NCI-H187 treated with DMSO at 0.1 percent for 48 hours (cell line): ENCODE measurements at places on chromosomes 1 and 21.

DNA sequence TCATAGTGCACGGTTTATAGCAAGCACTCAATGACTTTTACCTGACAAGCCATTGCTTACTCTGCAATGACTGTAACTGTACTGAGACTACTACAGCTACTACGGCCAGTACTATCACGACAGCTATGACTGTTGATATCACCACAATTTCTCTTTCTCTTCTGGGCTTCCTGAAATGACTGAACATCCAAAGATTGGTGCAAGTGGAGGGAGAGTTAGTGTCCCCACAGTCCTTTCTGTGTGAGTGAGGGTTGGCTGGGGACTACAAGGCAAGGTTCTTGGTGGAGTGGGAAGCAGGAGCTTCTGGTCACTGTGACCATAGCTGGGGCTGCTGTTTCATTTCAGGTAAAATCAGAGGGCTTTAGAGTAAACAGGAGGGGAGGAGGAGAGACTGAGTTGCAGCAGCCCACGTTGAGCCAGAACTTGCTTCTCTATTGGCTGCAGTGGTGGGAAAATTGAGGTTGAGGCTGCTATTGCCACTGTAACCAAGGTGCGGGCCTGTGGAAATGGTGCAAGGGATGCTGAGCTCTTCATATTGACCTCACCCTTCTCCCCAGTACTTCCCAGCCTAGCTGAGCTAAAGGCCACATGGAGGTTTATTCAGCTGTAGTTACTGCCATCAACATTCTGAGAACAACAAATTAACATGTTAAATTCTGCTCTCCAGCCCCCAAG is 14.1 kb upstream of the IL10 start:
- DNase-seq = no peak

DNA sequence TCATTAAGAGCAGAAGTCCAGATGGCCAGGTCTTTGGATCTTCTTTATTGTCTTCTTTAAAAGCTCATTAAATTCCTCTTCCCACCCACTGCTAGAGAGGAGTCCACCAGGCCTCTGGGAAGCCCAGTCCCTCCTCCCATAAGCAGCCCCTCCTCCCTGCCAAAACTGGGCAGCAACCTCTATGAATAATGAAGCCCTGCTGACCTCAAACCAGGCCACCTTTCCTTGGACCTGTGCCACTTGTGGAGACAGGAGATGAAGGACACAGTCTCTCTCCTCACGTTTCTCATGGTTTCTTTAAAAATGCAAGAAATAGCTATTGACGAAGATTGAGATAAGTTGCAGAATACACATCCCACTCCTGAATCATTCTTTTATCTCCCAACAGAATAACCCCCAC is 112.8 kb downstream of the EDEM3 start:
- no peak for DNase-seq

DNA sequence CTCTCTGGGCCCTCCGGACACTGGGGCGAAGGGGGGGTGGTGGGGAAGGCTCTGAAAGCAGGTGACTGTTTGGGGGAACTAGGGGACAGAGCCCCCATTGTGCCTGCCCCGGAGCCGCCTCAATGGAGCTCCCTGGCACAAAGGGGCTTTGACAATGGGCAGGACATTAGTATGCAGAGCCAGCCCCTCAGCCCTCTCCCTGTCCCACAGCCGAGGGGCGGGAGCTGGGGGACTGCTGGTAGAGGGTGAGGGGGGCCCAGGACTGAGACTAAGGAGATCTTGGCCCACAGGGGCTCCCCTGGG is 7.8 kb downstream of the KCNJ10 start:
- no peak for DNase-seq

GRCh38 chr1:65425697-65426096 is 5.2 kb downstream of the LEPR start:
- no peak for DNase-seq

GRCh38 chr1:91997607-91998195 is 32.1 kb upstream of the EPHX4 start:
- DNase-seq = no peak

- no peak for DNase-seq
Observed at GRCh38 chr1:28815533-28816185, 3.7 kb downstream of the OPRD1 start.

- DNase-seq = no peak
Observed at GRCh38 chr1:62452951-62453350, 16.1 kb downstream of the USP1 start.

DNA sequence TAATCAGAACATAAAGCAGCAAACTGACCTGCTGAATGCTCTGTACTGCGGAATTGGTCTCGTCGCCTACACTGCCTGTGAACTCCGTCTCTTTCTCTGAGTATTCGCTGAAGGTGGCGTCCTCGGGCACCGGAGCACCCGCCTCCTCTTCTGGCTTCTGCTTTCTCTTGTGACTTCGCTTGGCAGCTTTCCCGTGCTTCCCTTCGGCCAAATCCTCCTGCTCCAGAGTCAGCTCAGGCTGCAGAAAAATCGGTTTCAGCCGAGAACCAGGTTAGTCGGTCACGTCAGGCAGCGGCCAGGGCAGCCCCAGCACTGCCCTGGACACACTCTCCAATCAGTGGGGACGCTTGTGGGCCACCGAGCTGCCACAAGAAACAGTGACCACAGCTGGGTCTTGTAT is 35.8 kb upstream of the RIPK4 start:
- no peak for DNase-seq

DNA sequence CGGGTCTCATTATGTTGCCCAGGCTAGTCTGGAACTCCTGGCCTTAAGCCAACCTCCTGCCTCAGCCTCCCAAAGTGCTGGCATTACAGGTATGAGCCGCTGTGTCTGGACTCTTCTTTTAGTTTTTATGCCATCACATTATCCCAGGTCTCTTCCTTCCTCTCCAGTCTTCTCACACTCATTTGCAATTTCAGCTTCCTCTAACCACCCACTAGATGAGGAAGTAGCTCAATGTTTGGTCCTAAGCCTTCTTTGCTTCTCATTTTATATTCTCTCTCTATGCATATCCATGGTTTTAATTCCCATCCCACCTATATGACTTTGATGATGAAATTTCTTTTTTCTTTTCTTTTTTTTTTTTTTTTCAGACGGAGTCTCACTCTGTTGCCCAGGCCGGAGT is 3.1 kb upstream of the ZBTB8A start:
- DNase-seq = no peak

GRCh38 chr21:29669416-29669815 is 270.4 kb downstream of the GRIK1 start:
- DNase-seq = no peak

DNA sequence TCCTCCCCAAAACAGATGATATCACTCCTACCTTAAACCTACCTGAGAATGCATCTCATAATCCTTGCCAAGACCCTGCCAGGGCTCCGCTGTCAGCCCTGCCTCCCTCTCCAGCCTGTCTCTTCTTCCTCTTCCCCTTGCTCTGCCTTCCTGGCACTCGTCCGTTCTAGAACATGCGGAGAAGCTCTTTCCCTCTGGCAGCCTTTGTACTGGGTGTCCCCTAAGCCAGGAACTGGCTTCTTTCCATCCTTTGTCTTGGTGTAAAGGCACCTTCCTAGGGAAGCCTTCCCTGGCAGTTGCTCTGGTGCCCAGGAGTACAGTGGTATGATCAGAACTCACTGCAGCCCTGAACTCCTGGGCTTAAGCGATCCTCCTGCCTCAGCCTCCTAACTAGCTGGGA is 36.1 kb downstream of the CTNNBIP1 start:
- no peak for DNase-seq

DNA sequence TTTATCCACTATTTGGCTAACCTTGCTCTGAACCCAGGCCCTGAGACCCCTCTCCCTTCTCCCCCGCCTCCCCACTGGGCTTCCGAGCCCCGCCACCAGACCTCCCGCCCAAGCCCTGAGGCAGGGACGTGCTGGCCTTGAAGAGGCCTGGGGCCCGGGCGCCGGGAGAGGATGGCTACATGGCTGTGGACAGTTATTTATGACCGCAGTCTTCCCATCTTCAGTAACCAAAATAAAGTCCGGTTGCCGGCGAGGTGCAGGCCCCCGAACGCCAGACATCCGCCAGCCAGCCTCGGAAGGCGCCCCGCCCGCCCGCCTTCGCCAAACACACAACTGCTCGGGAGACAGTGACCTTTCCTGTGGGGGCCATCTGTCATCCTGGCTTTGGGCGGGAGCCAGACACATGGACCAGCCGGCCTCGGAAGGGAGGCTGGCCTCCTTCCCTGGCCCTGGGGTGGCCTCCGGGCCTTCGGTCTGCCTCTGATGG is 69.0 kb downstream of the DHRS3 start:
- no peak for DNase-seq

GRCh38 chr1:220113136-220113695 is 19.3 kb downstream of the IARS2 start:
- no peak for DNase-seq

DNA sequence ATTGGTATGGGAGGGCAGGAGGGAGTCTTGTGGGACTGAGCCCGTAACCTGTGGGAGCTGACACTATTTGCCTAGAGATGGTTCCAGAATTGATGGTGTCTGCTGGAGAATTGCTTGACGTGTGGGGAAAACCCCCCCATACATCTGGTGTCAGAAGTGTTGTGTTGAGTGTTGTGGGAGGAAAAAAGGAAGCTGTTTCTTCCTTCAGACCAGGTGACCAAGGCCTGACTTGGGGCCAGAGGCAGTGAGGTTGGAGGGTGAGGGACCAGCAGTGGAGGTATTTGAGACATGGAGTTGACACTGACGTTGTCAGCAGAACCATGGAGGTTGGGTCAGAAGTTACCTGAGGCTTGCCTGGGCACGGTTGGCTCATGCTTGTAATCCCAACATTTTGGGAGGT is 8.3 kb downstream of the SHISAL2A start:
- no peak for DNase-seq

GRCh38 chr1:20172033-20172590 is 13.8 kb upstream of the UBXN10 start:
- DNase-seq = no peak

GRCh38 chr21:44727757-44728156 is 16.4 kb upstream of the TSPEAR start:
- no peak for DNase-seq

DNA sequence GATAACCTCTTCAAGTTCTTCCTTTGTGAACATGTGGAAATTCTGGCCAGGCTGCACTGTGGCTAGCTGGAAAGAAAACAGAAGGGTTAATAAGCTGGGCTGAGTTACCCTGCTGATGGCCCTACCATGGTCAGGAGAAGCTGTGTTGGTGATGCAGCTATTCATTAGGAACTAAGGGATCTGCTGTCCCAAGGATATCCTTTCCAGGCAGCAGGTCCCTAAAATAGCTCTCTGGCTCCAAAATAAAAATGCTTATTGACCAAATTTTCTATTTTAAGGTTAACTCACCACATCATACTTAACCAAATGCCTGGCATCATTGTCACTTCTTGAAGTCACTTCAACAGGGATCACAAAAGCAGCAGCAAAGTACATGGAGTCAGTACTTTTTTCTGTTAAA is 4.3 kb upstream of the SORT1 start:
- DNase-seq = no peak

- DNase-seq = no peak
Observed at GRCh38 chr1:155236451-155236850, 18.8 kb downstream of the ENTREP3 start.

GRCh38 chr1:195761104-195761503 is 847.1 kb downstream of the KCNT2 start:
- no peak for DNase-seq

DNA sequence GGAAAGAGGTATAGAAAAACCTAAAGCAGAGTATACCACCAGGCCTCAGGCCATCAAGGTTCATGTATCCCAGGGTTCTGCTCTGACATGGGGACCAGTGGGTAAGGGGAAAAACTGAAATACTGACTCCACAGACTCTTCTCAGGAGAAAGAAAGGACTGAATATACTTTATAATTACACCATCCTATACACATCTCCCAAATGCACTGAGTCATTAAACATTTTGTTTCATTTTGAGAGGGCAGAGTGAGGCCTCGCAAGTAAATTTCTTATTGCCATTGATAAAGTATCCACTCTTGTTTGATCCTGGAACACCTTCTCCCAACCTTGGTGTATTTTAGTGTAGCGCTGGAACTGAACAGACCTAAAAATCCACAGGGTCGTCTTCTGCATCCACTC is 247.9 kb downstream of the SLC45A1 start:
- DNase-seq = no peak

DNA sequence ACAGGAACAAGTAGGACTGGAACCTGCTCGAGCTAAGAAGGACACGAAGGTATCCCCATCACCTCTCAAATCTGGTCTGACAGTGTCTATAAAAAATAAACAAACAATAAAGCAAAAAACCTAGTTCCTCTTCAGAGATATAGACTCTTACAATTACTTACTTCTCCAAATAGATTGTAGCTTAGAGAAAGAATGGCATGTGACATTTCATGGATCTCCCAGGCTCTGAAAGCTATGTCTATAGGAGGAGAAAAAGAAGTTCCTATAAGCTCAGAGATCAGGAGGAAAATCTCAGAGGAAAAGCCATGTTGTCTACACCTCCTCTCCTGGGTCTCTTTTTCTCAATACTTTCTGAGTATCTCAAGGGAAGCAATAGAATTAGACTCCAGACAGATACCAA is 12.3 kb upstream of the OR10J5 start:
- no peak for DNase-seq

GRCh38 chr1:35894183-35894582 is 11.2 kb downstream of the AGO1 start:
- DNase-seq = no peak

DNA sequence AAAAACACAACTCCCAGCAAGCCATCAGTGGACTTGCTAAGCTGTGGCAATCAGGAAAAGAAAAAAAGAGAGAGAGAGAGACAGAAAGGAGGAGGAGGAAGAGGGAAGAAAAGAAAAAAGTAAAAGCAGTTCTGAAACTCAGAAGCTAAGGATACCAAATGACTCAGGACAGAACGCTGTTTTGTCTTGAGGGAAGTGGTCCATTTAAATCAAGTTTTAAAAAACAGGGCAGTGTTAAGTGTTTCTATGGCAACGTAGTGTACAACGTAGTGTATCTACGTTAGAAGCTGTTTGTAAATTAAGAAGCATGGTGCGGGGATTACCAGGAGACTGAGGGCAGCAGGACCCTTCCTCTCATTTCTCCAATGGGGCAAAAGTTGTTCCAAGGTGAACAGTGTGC is 5.8 kb downstream of the ADORA3 start:
- DNase-seq = no peak

- DNase-seq = no peak
Observed at GRCh38 chr1:108117945-108118902, 81.9 kb downstream of the SLC25A24 start.

- no peak for DNase-seq
Observed at GRCh38 chr1:210263963-210264362, 31.4 kb downstream of the SERTAD4 start.

- DNase-seq = no peak
Observed at GRCh38 chr1:205706601-205707502, 26.5 kb upstream of the SLC45A3 start.

GRCh38 chr1:219067350-219067712 is 106.3 kb upstream of the LYPLAL1 start:
- DNase-seq = no peak
